ENCODE measurements at places on chromosomes 2 and 18.

- DNase-seq, result no peak
These were observed 151.0 kb downstream of the ARL4C start for GRCh38 chr2:234345921-234346320.

GRCh38 chr18:23560186-23560585 lies 26.1 kb downstream of the NPC1 start:
- no peak for DNase-seq

GRCh38 chr2:2528846-2529245 lies 197.8 kb upstream of the MYT1L start:
- no peak for DNase-seq

- no peak for DNase-seq
These were observed 89.4 kb downstream of the GALR1 start for GRCh38 chr18:77339093-77339492.

DNA sequence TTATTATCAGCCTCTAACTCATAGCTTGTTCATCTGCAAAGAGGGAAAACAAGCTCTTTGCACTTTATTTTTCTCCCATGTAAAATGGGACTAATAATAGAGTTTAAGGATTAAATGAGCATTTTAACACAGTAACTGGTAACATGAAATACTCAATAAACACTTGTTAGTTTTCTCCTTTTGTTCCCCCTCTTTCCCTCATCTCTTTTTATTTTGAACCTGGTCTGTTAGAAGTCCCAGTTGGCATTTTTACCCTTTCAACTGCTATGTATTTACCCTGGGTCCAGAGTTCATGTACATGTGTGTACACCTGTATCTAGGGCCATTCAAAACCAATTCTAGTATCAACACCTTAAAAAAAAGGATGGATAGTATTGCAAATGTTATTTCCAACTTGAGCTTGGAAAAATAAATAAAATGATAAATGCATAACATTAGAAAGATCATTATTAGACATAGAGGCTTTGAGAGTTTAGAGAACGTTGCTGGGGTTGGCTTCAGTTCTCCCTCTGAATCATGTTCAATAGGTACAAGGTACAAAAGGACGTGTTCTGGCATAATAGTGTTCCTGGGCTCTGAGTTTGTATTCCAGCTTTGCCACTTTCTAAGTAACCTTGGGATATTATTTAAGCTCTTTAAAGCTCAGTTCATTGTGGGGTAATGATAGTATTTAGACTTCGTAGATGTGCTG lies 5.2 kb upstream of the VPS54 start:
- no peak for DNase-seq

DNA sequence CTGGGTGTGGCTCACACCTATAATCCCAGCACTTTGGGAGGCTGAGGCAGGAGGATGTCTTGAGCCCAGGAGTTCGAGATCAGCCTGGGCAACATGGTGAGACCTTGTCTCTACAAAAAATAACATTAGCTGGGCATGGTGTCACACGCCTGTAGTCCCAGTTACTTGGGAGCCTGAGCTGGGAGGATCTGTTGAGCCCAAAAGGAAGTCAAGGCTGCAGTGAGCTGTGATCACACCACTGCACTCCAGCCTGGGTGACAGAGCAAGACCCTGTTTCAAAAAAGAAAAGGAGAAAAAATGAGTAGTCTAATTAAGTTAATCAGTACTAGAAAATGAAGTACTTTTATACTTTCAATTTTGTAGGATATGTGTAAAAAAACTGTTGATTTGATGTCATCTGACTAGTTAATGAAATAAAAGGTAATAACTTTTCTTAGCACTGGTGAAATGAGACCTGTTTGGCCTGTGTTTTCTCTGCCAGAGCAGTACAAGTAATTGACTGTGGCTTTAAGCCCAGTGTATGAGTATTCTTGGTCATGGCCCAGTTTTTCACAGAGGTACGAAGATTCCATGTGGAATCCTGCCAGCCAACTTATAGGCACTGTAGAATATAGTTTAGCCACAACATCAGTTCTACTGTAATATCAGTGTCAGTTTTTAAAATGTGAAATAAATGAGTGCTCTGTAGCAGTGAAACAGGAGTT lies 35.8 kb downstream of the MFSD6 start:
- no peak for DNase-seq

DNA sequence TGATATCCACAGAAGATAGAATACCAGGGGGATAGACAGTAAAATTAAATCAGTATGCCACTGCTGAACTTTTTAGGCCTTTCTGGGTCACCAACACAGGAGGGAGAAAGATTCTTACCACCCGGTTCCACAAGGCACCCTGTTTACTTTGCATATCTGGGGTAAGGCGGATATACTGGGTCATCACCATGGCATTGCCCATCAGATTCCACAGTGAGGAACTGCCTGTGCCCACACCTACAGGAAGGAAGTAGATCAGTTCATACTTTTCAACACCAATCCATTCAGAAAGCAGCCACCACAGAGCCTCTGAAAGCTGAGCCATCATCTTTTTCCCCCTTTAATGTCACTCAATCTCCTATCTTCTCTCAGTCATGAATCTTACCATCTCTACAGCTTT lies 2.0 kb downstream of the LMAN2L start:
- no peak for DNase-seq

- DNase-seq, result no peak
These were observed 66.5 kb downstream of the DTNB start for GRCh38 chr2:25606892-25607291.
